CD4-positive, alpha-beta T cell treated with Interleukin-10 for 1 hour (primary cell): ENCODE measurements at places on chromosomes 1 and 21.
A peak's percentile ranks its signal among the peaks of the same experiment; 100 is the strongest.

DNA sequence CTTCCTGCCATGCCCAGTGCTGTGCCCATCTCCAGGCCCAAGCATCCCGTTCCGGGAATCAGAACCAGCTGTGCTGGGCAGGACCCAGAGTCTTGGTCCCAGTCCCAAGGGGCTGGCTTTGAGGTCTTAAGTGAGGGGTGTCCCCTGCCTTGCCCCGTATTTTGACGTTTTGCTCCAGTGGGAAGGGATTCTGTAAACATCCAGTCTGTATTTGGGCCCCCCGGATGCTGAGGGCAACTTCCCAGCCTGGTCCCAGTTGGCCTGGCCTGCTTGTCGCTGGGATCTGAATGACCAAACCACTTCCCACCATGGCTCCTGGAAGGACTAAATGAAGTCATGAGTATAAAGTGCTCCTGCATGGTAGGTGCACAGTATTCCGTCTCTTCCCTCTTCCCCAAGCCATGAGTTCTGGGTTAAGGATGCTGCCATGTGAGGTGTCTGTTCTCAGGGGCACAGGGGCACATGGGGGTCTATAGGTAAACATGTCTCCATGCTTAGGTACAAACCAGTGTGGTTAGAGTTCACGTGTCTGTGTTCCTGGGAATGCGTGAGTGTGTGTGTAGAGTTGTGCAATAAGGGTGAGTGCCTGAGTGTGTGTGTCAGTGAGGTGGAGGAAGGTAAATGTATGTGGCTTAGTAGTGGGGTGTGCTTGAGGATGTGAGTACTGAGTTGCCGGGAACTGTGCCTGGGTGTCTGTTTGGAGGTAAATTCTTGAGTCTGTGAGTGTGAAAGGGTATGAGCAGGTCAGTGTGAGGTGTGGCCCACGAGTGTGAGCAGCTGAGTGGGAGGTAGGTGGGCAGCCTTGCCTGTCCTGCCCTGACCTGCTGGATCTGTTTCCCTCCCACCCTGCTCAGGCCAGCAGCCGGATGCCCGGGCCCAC lies 1.5 kb downstream of the B4GALT2 start:
- no peak for DNase-seq

DNA sequence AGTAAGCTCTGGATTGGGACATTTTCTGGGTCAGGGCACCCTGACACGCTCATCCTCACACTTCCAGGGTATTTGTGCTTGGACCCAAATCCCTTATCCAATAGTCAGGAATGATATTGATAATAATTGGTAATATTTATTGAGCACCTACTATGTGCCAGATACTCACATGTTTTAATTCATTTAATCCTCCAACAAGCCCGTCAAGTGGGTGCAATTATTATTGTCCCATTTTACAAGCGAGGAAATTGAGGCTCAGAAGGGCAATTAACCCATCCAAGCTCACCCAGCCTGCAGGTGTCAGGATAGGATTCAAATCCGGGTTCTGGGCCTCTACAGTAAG lies 11.4 kb upstream of the PADI3 start:
- no peak for DNase-seq

- DNase-seq, result no peak
Measured at GRCh38 chr1:245209658-245210435, 55.1 kb downstream of the KIF26B start.

GRCh38 chr1:14912839-14913481 lies 240.6 kb upstream of the TMEM51 start:
- no peak for DNase-seq

- DNase-seq, result no peak
Measured at GRCh38 chr1:240337781-240338180, 246.1 kb downstream of the FMN2 start.

DNA sequence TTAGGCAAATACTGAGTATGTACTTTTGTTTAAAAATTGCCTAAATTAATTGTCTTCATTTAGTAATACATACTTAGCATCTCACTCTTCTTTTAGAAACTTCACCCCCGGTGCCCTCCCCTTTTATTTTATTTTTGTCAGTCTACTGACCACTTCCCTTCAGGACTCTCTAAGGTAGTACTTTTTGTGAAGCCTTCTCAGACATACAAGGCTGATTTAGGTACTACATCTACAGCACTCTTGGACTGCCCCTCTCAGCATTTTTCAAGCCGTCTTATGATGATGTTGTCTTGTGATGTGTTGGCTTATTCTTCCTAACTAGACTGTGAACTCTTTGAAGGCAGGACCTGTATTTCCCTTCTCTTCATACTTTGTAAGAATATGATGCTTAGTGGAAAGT lies 24.7 kb downstream of the RPS6KC1 start:
- DNase-seq, result no peak

DNA sequence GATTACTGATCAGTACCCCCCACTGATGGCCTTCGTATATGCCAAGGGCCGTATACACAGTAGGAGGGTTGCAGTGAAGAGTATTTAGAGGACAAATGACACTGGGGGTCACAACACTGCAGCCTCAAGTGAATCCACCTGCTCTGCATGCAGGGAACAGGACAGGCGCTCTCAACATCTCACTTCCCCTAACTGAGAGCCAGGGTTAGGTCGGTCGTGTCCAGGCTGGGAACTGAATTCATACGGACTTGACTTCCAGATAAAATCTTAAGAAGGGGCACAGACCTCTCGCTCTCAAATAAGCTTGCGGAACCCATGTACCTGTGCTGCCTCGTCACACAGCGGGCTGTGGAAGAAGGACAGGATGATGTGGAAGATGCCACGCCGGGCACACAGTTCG lies 22.8 kb downstream of the MRAP start:
- DNase-seq, result no peak

DNA sequence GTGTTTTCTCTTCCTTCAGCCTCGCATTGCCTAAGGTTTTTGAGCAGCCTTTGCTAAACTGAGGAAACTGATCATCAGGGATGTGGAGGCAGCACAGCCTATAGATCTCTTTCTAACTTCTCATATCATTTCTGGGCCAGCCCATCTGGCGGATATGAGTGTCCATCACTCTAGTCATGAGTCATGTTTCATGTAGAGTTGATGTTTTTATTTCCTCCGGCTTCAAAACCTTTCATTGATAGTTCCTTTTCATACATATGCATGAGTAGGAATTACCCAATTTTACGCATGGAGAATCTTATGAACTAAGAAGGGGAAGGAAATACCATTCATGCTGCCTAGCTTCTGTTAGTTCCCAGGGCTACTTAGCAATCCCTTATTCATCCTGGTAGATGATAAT lies 66.3 kb downstream of the SPATA46 start:
- DNase-seq, result no peak

DNA sequence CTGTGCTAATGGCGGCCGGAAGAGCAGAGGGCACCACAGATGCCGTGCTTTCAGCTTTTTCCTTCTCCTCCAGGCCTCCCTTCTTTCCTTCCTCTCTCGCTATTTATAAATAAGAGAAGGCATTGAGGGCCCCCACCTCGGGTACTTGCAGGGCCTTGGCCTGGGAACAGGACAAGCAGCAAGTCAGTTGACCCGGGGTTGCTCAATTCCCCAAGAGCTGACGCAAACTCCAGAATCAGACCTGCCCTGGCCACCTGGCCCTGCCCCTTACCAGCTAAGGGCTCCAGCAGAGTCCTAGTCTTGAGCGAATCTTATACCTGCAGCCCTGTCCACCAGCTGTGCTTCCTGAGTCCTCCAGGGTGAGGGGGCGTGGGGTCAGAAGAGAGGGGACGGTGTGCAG lies 13.5 kb downstream of the TNFRSF1B start:
- DNase-seq, result no peak

GRCh38 chr1:245319094-245319493 lies 164.3 kb downstream of the KIF26B start:
- DNase-seq, result no peak

- DNase-seq, result no peak
Measured at GRCh38 chr21:28916150-28916893, 76.4 kb downstream of the LTN1 start.

DNA sequence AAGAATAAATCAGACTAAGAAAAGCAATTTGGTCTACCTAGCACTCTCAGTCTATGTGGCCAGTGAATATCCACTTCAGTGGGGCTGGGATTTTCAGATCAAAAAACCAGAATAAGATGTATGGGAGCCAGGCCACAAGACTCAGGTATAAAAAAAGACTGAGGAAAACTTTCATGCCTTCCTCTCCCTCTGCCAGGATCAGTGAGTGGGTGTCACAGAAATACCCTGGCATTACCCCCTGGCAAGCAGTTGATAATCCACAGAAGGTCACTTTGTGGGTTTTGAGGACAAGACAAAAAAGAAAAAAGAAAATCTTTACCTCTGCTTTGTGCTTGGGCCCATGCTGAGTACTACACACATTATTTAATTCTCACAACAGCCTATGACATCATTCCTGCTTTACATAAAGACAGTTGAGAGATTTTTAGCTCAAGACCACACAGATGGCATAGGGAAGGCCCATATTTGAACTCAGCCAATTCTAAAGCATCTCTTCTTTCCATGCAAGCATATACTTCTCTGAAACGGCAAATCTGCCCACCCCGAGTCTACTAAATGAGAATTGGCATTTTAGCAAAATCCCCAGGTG lies 57.6 kb downstream of the DESI2 start:
- DNase-seq, result no peak

- no peak for DNase-seq
Measured at GRCh38 chr1:147052143-147052542, 114.0 kb downstream of the NBPF12 start.

DNA sequence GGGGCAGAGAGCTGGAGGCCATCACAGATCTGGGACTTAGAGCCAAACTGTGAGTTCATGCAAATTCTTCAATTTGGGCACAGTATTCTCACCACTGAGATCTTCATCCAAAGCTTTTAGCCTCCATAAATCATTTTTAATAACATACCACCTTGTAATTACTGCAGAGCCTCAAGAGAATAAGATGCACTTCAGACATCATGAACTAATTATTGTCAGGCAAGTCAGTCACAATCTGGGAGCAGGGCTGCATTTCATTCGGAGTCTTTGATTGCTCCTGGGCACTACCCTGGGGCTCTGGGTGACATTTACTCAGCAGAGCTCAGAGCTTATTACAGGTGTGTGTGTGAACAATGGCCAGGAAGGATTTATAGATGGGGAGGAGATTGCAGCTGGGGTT lies 623.7 kb downstream of the PTPRU start:
- DNase-seq, result no peak

- no peak for DNase-seq
Measured at GRCh38 chr1:168220470-168220871, 5.3 kb upstream of the SFT2D2 start.

DNA sequence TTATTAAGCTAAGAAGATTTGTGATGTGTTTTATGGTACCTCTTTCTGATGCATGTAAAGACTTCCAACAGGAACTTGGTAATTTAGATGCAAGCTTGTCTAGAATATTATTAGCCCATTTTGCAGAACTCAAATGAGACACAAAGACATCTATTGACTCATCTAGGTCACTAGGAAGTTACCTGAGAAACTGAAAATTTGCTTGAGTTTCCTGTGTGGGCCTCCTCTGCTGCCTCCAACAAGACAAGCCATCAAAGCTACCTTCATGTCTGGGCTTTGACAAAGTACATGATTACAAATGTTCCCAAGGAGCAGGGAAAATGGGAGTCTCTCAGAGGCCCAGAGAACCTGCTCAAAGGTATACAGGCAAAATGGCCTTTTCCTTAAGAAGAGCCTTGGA lies 5.6 kb downstream of the RUNX1 start:
- peak; percentile 56 for DNase-seq

DNA sequence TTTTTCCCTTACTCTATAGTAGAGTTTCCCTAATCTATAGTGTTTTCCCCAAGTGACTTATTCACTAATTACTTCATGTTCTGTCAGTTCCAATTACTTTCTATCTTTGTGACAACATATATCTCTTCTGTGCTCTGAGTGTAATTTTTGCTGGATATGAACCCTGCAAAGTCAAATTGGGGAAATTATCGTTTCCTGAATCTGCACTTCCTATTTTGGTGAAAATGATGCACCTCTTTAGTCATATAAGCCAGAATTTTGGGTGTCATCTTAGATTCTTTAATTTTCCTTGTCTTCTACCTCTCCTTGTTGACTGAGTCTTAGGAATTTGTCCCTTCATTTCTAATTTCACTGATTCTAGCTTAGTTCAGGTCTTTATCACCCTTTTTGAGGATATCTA lies 33.4 kb upstream of the PRKACB start:
- no peak for DNase-seq

- DNase-seq, result peak; percentile 8
Measured at GRCh38 chr1:114671011-114671938, 1.4 kb upstream of the DENND2C start.

GRCh38 chr1:165903672-165904071 lies 76.3 kb downstream of the UCK2 start:
- DNase-seq, result no peak

DNA sequence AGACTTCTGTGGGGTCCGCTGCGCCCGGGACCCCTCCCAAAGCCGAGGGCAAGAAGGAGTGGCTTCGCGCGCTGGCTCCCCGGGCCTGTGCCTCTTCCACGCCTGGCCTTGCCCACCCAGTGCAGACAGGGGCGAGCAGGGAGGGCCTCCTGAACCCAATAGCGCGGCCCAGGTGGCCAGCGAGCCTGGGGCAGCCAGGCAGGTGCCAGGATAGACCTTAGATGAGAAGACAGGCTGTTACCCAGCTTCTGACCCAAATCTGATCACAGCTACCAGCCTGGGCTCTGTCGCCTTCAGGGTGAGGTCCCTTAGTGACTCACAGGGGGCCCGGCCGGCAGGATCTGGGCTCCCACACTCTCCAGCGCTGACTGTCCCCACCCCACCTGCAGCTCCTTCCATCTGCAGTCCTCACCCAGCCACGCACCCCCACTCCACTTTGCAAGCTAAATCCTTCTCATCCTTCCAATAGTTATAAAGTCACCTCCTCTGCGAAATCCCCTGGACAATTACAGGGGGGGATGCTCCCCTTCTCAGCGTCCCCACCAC lies 9.6 kb downstream of the CLEC20A start:
- no peak for DNase-seq

DNA sequence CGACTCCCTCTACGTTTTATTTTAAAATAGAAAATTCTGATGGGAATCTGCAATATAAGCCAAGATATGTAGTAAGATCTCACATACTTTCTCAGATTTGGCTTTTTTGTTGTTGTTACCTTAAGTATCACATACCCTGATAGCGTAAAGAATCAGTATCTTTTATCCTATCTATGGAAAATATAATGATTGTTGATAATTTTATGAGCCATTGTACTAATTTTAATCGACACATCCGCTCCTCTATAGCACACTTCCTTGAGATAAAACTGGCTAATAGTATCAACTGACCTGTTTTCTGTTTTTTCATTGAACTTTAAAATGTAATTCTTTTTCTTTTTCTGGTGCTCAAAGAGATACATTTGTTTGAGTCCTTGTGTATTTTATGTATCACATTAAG lies 118.7 kb downstream of the NFIA start:
- DNase-seq, result no peak

GRCh38 chr1:213621077-213621476 lies 366.7 kb upstream of the PROX1 start:
- DNase-seq, result no peak

DNA sequence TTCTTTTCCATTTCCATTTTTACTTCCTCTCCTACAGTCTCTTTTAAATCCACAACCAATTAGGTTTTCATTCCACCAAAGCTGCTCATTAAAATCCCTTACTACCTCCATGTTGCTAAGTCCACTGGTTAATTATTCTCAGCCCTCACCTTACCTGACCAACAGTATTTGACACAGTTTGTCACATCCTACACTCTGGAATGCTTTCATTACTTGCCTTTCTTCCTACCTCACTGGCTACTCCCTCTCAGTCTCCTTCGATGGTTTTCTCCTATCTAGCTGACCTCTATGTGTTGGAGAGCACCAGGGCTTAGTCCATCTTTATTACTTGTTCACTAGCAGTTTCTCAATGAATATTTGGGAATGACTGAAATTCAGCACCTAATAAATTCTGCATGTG lies 78.6 kb downstream of the NME7 start:
- DNase-seq, result no peak
